Cerebellar nuclear complex (tissue), 1 donor: ENCODE measurements at places on chromosomes 7 and 10.

DNA sequence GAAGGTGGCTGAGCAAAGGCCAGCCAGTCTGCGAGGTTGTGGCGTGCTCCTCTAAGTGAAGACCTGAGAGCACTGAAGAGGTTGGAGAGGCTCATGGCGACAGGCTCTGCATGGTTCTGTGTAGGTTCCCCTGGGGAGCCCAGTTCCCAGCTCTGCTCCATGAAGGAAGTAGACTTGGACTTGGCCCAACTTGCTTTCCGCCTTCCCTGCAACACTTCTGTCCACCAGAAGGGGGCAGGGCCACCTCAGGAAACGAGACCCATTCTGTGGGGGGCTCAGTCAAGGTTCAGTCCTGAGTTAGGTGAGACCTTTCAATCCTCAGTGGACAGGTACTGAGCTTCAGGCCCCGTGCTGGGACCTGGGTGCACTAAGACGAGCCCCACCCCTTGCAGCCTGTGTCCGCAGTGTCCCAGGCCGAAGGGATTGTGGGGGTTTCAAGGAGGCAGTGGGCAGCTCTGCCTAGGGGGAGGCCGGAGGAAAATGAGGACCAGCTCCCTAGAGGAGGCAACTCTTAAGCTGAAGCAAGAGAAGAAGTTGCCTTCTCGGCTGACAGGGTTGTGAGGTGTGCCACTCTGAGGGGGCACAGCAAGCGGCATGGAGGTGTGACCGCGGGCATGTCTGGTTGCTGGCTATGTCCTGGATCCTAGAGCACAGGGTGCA is 15.0 kb upstream of the PCBD1 start:
- peak; percentile 58 for DNase-seq

- DNase-seq: no peak
Observed at GRCh38 chr7:72925546-72926120, 738 bp downstream of the POM121 start.

DNA sequence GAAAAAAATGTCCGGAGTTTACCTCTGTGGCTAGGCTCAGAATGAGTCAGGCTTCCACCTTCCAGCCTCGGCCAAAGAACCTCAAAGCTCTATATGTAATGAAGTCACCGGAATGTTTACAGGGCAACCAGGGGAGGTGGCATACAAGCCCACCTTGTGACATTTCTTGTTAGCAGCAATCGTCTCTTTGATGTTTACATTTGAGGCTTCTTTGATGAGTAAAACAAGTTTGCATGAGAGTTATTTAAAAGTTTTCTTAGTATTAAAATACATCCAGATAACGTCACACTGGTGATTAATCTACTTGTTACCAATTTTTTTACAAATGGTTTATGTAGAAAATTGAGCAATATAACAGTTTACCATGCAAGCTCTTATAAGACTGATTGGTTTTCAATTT is 133.1 kb upstream of the ADAM12 start:
- DNase-seq: no peak

GRCh38 chr10:3081383-3081981 is 14.1 kb downstream of the PFKP start:
- no peak for DNase-seq

DNA sequence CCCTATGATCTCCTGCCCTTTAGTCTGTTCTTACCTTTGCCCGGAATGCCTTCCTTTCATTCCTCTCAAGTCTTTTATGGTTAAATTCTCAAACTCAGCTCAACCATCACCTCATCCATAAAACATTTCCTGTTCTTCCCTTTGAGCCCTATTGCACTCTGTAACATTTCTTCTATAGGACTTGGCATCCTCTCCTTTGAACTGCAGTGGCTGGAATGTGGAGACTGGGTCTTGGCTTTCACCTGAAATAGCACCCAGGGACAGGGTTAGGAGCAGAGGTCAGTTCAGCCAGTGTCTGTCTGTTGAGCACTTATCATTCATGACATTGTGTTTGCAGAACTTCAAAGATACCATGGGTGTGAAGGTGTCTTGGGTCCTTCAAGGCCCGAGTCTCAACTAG is 7.2 kb downstream of the NFE2L3 start:
- DNase-seq: no peak

DNA sequence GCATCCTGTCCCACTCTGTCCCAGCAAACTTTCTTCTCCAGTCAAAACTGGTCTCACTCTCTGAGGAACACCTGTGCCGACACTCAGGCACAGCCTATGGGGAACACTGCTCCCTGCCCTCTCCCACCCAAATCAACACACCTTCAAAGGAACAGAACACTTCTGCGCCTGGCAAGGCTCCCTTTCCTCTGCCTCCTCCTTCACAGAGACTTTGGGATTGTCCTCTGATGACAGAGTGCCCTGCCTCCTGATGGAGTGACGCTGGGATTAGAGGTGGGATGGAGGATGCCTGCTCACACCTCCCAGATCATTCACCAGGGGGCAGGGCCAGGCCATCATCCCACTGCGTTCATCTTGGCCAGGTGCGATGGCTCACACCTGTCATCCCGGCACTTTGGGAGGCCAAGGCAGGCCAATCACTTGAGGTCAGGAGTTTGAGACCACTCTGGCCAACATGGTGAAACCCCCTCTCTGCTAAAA is 26.5 kb downstream of the KLF6 start:
- no peak for DNase-seq

- no peak for DNase-seq
Observed at GRCh38 chr7:44211126-44211675, 10.4 kb downstream of the YKT6 start.

DNA sequence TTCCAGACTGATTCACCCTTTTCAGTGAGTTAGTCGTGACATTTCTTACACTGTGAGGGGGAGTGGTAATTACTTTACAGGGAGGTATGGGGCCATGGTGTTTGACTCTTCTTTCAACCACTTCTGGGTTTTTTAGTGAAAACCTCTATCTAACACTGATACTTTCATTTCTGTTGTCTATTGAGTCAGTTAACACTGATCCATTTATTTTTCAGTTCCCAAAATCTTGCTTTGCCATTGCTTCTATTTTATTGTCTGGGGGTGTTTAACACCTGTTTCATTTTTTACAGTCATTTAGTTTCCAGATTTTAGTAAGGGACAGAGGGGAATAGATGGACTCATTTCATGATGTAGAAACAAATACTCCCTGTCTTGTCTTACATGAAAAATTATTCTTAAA is 61.5 kb downstream of the HELLS start:
- no peak for DNase-seq

- DNase-seq: peak; percentile 1
Observed at GRCh38 chr10:58952747-58953466, 223.5 kb upstream of the PHYHIPL start.

GRCh38 chr7:5064391-5065106 is 18.9 kb downstream of the RBAK start:
- no peak for DNase-seq

GRCh38 chr10:96660297-96660696 is 60.0 kb downstream of the PIK3AP1 start:
- DNase-seq: no peak

GRCh38 chr7:2823130-2823529 is 21.0 kb downstream of the GNA12 start:
- DNase-seq: no peak

DNA sequence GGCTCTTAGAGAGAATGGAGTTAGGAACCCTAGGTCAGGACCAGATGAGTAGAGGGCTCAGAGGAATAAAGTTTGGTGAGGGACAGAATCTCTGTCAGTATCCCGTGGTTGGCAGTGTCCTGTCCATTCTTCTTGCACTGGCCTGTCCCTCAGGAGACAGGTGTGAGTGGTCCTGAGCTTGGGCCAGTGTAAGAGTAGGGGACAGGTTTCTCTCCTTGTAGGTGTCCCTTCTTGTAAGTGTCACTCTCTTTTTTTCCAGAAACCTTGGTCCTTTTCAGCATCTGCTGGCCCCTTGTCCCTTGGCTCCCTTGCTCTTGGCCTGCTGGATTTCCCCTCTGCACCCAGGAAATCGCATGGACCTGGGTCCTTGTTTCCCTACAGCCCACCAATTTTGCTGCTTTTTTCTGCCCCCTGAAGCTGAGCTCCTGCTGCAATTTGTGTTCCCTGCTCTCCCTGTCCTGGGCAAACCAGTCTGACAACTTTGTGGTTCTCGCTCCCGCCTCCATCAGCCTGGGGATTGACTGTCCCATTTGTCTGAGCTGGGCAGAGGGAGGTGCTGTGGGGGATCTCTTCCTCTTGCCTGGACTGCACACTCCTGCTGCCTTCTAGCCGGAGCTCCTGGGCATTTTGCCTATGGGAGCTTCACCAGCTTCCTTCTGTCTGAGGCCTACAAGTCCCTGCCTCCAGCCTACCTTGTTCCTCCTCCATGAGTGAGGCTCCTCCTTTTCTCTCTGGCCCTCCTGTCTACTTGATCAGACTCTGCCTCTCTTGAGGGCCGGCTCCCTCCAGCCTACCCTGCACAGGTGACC is 6.5 kb downstream of the TSPAN14 start:
- no peak for DNase-seq

GRCh38 chr10:99532687-99533495 is at the start of gene NKX2-3:
Gene NKX2-3, plus strand, starts transcription at chr10:99532942. Its CDS starts 190 bp downstream, at chr10:99533132.
- no peak for DNase-seq

DNA sequence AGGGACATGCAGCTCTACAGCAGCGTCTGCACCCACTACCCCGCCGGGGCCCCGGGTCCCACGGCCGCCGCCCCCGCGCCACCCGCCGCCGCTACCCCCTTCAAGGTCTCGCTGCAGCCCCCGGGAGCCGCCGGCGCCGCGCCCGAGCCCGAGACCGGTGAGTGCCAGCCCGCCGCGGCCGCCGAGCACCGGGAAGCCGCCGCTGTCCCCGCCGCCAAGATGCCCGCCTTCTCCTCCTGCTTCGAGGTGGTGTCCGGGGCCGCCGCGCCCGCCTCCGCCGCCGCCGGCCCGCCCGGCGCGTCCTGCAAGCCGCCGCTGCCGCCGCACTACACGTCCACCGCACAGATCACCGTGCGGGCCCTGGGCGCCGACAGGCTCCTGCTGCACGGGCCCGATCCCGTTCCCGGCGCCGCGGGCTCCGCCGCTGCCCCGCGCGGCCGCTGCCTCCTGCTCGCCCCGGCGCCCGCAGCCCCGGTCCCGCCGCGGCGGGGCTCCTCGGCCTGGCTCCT is 631 bp downstream of the OTUD1 start:
- no peak for DNase-seq

DNA sequence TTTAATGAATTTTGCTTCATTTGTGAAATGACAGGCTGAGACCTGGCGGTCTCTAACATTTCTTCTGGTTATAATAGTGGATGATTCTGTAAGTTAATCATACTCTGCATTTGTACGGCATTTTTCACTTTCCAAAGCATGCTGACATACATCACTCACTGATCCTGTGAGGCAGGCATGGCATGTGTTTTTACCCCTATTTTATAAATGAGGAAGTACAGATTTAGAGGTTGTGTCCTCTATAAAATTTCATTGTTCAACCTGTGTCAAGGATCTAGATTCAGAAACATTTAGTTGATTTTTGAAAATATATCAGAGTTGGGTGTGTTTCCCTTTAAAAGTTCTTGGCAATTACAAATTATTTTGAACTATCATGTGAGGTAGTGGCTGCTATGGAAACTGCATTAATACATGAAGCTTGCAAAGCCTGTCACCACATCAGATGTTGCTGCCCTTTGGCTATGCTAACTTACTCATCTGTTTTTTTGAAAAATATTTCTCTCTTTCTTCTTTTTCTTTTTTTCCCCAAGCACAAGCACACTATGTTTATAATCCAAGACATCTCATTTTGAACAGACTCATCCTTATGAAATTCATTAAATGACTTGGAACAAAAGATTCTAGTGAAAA is 172.7 kb downstream of the GNAI1 start:
- DNase-seq: no peak

DNA sequence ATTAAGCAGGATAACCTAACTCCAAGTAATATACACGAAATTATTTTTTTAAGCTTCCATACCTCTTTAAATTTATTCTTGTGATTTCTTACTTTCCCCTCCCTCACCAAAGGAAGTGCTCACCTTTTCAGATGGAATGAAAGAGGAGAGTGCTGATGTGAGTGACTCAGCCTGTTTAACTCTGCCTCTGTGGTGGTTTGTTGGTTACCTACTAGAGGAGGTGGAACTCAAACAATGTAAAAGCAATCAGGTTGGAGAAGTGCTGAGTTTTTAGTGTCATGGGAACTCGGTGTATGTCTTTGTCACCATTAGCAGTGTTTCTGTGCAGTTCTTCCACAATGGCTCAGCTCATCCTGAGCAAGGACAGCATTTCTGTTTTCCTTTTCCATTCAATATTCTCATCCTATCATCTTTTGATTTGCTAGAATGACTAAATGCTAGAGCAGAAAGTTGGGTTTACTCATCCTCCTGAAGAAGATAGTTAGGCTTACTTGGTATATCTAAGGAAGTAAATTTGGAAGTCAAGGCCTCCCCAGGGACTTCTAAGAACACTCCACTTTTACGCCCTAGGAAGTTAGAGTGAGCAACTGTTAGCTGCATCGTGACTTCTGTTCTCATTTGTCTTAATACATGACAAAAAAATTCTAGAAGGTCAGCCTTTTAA is 6.0 kb downstream of the ADD3 start:
- no peak for DNase-seq

DNA sequence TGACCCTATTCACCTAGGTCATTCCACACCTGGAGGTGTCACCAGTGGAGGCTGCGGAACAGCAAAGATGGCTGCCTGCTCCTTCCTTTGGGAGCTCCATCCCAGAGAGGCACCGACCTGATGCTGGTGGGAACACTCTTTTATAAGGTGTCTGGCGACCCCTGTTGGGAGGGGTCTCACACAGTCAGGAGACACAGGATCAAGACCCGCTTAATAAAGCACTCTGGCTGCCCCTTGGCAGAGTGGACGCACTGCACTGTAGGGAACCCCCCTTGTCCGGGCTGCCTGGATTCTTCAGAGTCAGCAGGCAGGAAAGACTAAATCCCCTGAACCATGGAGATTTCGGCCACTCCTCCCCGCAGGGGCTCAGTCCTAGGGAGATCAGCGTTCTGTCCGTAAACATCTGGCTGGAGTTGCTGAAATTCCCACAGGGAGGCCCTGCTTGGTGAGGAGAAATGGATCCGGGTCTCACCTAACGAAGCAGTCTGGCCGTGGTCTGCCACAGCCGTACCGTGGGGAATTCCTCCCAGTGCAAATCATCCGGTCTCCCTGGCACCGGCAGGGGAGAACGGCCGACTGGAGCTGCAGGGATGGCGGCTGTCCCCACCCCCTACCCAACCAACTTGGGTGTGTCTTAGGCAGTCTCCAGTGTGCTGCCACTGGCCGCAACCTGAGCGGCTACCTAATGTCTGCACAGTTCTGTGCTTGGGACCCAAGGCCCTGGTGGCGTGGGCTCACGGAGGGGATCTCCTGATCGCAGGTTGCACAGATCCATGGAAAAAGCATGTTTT is 66.1 kb downstream of the LSMEM1 start:
- DNase-seq: no peak

- no peak for DNase-seq
Observed at GRCh38 chr7:141706239-141707064, 1.7 kb upstream of the WEE2 start.

- no peak for DNase-seq
Observed at GRCh38 chr7:55521917-55522902, 50.1 kb downstream of the VOPP1 start.
